ENCODE measurements at places on chromosomes 5 and 9. TPM values are rescaled to one million over a fixed set of nuclear protein-coding genes. Genes with fewer than 3 reads are reported as not detected.

Gene BHMT2
- 4.1 TPM for total RNA-seq

Gene C5
- total RNA-seq: 8.2 TPM

Gene YTHDC2
- 17.4 TPM for total RNA-seq

Gene P4HA2
- 136 TPM for total RNA-seq

Gene INSL4
- total RNA-seq: under 0.01 TPM

Gene FIBCD1
- 0.26 TPM for total RNA-seq

Gene SLC25A2
- 0.31 TPM for total RNA-seq

Gene ECSCR
- total RNA-seq: 13.7 TPM

Gene RPL12
- 1,147 TPM for total RNA-seq

Gene ANKRD31
- total RNA-seq: 0.13 TPM

Gene OR1J2
- not detected for total RNA-seq

Gene TXNDC8
- not detected for total RNA-seq

Gene PCDHGB6
- total RNA-seq: 4.7 TPM

Gene SHROOM1
- 2.6 TPM for total RNA-seq

Gene AMACR
- 4.8 TPM for total RNA-seq

Gene IL9
- total RNA-seq: not detected

Gene DAB2IP
- 36.7 TPM for total RNA-seq

Gene TMEM252
- total RNA-seq: not detected

Gene BTNL8
- not detected for total RNA-seq

All from aortic smooth muscle cell (primary cell).